Stomach (tissue), 19 donors: ENCODE measurements at places on chromosomes 5 and 9. TPM values are rescaled to one million over a fixed set of nuclear protein-coding genes. Genes with fewer than 3 reads are reported as not detected.

PRKAA1 gene
- polyA plus RNA-seq: 17.8 TPM

DIPK1B gene
- 4.7 TPM for polyA plus RNA-seq

ADRB2 gene
- polyA plus RNA-seq: 1.7 TPM

MEIKIN gene
- not detected for polyA plus RNA-seq

TMEM171 gene
- 6.7 TPM for polyA plus RNA-seq

RIMOC1 gene
- polyA plus RNA-seq: 5.6 TPM

TMEM250 gene
- polyA plus RNA-seq: 16.6 TPM

CFAP157 gene
- 0.18 TPM for polyA plus RNA-seq

ANXA2R gene
- polyA plus RNA-seq: 0.76 TPM

PCDHA1 gene
- polyA plus RNA-seq: not detected

PCDHB9 gene
- not detected for polyA plus RNA-seq

SLC34A1 gene
- polyA plus RNA-seq: 0.10 TPM

PAEP gene
- polyA plus RNA-seq: not detected

PRRC1 gene
- polyA plus RNA-seq: 32.7 TPM

NCS1 gene
- polyA plus RNA-seq: 26.0 TPM

GABRP gene
- 1.2 TPM for polyA plus RNA-seq

FOXD4L4 gene
- 0.05 TPM for polyA plus RNA-seq

MRNIP gene
- 31.1 TPM for polyA plus RNA-seq

SLC27A6 gene
- polyA plus RNA-seq: not detected

PALM2AKAP2 gene
- polyA plus RNA-seq: 0.05 TPM

LCN1 gene
- polyA plus RNA-seq: not detected

SHOC1 gene
- polyA plus RNA-seq: 0.31 TPM

NEURL1B gene
- polyA plus RNA-seq: 4.2 TPM

PCDHA6 gene
- polyA plus RNA-seq: 0.06 TPM

RGMB gene
- polyA plus RNA-seq: 8.4 TPM

FABP6 gene
- polyA plus RNA-seq: 0.50 TPM

GMCL2 gene
- not detected for polyA plus RNA-seq

EXOSC2 gene
- polyA plus RNA-seq: 13.6 TPM

SIGMAR1 gene
- polyA plus RNA-seq: 19.9 TPM

ANKRD33B gene
- 0.58 TPM for polyA plus RNA-seq

GARIN3 gene
- polyA plus RNA-seq: not detected

CKMT2 gene
- 13.0 TPM for polyA plus RNA-seq

RNF224 gene
- polyA plus RNA-seq: not detected

ARHGEF37 gene
- 8.0 TPM for polyA plus RNA-seq

ZNF483 gene
- polyA plus RNA-seq: not detected

JADE2 gene
- polyA plus RNA-seq: 13.0 TPM

PCDHGB4 gene
- not detected for polyA plus RNA-seq

FBN2 gene
- polyA plus RNA-seq: 0.13 TPM

FAM151B gene
- not detected for polyA plus RNA-seq

PFN3 gene
- not detected for polyA plus RNA-seq

MARCOL gene
- polyA plus RNA-seq: not detected

COL27A1 gene
- 7.1 TPM for polyA plus RNA-seq

MED10 gene
- polyA plus RNA-seq: 49.5 TPM

ANKRD55 gene
- polyA plus RNA-seq: not detected

BARHL1 gene
- not detected for polyA plus RNA-seq

LEAP2 gene
- 1.4 TPM for polyA plus RNA-seq

GRXCR2 gene
- not detected for polyA plus RNA-seq

PCDHB2 gene
- polyA plus RNA-seq: 0.53 TPM

ZDHHC11B gene
- polyA plus RNA-seq: 0.93 TPM

DNAJC18 gene
- 2.7 TPM for polyA plus RNA-seq

OR13C2 gene
- not detected for polyA plus RNA-seq

LURAP1L gene
- polyA plus RNA-seq: 11.9 TPM

CD74 gene
- 883 TPM for polyA plus RNA-seq

SLC36A2 gene
- not detected for polyA plus RNA-seq

HDAC3 gene
- 36.2 TPM for polyA plus RNA-seq
